ENCODE measurements at places on chromosomes 13 and 19.

DNA sequence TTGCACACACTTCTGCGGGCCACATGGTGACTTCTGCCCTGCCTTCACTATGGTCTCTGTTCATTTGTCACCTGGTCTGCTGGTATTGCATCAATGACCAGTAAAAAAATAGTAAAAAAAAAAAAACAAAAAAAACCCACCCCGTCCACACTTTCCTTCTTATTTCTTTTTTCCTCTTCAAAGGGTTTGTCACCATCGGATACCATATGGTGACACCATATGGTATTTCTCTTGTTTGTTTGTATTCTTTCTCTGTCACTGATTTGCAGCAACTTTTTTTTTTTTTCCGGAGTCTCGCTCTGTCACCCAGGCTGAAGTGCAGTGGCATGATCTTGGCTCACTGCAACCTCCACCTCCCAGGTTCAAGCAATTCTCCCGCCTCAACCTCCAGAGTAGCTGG lies 26.2 kb upstream of the OR7C2 start:
- DNase-seq, result no peak

GRCh38 chr19:16377521-16377920 lies 52.9 kb downstream of the KLF2 start:
- DNase-seq, result no peak

DNA sequence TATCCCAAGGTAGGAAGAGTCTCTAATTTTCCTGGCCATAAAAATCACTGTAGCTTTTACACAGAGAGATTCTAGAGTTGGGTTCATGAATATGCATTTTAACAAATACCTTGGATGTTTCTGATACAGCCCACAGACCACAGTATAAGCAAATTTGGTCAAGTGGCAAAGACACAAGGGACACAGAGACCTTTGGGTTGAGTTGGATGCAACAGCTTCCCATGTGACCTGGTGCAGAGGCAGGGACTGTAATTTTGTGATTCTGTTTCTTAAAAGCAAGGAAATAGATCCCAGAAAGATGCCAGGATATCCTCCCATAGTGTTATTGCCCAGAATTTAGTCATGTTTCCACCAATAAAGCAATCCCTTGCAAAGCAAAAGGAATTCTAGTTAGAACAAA lies 27.0 kb downstream of the FPR3 start:
- DNase-seq, result no peak

DNA sequence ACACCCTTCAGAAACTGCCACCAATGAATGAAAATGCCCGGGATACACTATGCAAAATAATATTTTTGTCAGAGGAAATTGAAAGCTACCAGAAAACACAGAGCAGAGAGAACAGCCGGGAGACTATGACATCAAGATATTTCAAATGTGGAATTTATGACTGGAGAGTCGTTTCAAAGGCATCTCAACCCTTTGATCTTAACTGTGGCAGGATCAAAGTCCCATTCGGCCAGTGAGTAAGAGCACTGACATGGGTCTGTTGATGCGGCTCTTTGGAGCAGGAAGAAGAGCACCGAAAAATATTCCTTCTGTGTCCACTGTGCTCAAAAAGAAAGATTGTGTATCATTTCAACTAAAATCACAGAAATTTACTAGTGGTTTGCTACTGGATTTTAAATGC lies 201.9 kb downstream of the RFC3 start:
- DNase-seq, result no peak

- DNase-seq, result no peak
Measured at GRCh38 chr13:114102131-114102520, 30.3 kb downstream of the RASA3 start.

- DNase-seq, result no peak
Measured at GRCh38 chr13:39363382-39363772, 239.6 kb downstream of the LHFPL6 start.

GRCh38 chr13:36129539-36129938 lies 1.6 kb downstream of the DCLK1 start:
- no peak for DNase-seq

GRCh38 chr19:18972851-18973250 lies 31.8 kb upstream of the HOMER3 start:
- DNase-seq, result no peak

- DNase-seq, result no peak
Measured at GRCh38 chr13:32941368-32941767, 74.9 kb upstream of the KL start.

- DNase-seq, result no peak
Measured at GRCh38 chr19:31344403-31344802, 4.8 kb downstream of the TSHZ3 start.

GRCh38 chr19:54660964-54661363 lies 1.8 kb upstream of the LILRB4 start:
- no peak for DNase-seq

- DNase-seq, result peak; percentile 8
Measured at GRCh38 chr13:45511310-45512097, 46.8 kb downstream of the COG3 start.

DNA sequence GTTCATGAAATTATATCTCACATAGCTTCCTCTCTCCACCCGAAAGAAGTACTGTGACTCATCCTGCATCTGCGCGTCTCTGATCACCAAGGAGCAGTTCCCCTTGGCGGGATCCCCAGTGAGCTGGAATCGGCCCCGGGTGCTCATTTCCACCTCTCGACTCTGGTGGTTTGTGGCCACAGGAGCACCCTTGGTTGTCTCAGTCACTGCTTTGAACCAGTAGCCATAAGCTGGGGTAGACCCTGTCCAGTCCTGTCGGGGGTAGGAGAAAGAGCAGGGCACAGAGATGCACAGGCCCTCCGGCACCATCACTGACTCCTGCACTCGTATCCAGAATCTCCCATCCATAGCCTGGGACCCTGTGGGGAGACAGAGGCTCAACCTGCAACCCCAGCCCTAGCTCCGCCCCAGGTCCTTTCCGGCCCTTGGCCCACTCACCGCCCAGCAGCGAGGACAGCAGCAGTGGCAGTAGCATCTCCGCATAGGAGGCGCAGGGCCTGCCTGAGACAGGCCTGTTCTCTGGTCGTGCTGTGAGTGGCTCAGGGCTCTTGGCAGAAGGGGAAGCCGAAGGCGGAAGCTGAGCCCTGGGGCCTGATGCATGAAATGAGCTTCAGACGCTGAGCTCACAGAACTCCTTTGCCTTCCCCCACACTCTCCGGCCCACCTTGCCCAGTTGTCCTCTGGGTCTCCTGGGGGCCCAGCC lies at the start of gene SIGLEC10:
Gene SIGLEC10 (minus strand): TSS at position 536 of the 703 bp plus-strand sequence. CDS start 61 bp downstream, at position 475.
- DNase-seq, result no peak

DNA sequence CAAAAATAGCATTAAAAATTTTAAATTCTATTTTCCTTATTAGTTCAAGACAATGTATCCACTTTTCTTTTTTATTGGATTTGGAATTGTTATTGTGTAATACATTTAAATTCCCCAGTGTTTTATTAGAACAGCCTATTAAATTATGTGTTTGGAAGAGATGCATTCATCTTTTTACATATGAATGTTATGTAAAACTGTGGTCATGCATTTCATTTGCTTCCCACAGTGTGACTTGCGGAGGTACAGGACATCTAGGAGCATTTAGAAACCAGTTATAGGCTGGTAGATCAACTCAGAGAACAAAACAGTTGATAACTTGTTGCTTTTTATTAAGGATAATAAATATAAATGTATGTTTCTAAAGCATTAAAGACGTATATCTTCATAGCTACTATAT lies 335.5 kb upstream of the TMTC4 start:
- no peak for DNase-seq

- no peak for DNase-seq
Measured at GRCh38 chr13:22162889-22163288, 492.0 kb downstream of the FGF9 start.

- no peak for DNase-seq
Measured at GRCh38 chr13:113428871-113429607, 24.2 kb downstream of the ADPRHL1 start.

GRCh38 chr19:58385891-58386575 lies 1.0 kb upstream of the RPS5 start:
- DNase-seq, result no peak

DNA sequence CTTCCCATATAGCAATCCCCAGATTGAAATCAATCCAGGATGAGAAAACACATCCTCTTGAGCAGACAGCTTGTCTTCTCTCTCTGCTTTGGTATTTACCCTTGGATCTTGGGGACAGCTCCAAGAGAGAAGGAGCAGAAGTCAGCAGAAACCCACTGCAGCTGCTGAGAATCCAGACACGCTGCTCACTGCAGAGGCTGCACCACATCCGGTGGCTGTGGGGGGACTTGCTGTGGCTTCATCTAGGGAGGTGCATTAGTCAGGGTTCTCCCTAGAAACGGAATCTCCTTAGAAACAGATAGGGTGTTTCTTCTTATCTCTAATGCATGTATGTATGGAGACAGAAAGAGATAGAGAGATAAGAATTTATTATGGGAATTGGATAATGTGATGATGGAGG lies 2.7 kb downstream of the CYP4F12 start:
- DNase-seq, result no peak

DNA sequence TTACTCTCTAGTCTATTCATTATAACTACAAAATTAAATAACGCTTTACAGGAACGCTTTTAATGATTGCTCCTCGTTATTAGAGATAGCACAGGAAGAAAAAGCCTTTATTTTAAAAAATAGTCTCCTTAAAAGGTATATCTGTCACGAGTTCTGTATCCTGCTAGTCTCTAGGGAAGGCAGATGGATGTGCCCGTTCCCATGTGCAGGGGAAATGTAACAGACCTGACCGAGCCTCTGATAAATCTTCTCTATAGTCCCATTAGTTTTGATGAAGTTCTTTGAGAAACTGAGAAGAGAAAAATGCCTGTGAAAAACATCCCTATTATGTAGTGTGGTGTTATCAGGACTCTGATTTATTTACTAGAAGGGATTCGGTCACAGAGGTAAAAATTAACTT lies 226.4 kb downstream of the PCDH9 start:
- no peak for DNase-seq

- no peak for DNase-seq
Measured at GRCh38 chr13:24982333-24982999, 113.5 kb upstream of the PABPC3 start.

DNA sequence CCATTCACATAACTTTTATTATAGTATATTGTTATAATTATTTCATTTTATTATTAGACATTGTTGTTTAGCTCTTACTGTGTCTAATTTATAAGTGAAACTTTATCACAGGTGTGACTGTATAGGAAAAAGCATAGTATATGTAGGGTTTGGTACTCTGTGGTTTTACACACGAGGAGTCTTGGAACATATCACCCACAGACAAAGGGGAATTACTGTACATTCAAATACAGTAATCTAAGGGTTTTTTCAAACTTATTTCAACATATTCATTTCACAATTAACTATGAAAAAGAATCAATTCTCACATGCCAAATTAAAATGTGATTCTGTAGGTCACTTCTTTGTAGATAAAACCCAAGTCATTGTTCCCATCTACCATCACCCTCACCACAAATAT lies 46.0 kb downstream of the RBM26 start:
- no peak for DNase-seq

- DNase-seq, result peak; percentile 80
Measured at GRCh38 chr13:45119991-45120864, at the start of gene GTF2F2. Gene GTF2F2 (plus strand): TSS chr13:45120510. CDS start chr13:45120656, 146 bp downstream.

GRCh38 chr13:44068169-44068568 lies 188.5 kb downstream of the LACC1 start:
- DNase-seq, result no peak

- no peak for DNase-seq
Measured at GRCh38 chr13:77386880-77387606, 60.1 kb upstream of the MYCBP2 start.

DNA sequence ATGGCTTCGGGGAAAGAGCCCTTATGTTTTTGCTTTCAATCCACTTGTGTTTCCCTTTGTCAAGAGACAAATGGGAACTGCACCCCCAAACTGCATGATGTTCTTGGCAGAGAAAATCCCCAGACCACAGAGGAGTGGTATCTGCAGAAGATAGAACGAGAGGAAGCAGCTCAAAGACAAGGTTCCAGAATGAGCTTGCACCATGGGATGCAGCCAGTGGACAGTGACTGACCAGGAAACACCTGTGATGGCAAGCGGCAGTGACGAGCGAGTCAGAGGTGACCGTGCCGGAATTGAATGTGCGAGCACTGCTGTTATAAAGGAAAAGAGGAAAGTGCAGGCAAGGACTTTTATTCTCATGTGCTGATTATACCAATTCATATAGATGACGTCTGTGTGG lies 46.3 kb downstream of the IRS2 start:
- no peak for DNase-seq

GRCh38 chr19:49432141-49433073 lies 7.2 kb downstream of the GFY start:
- no peak for DNase-seq

DNA sequence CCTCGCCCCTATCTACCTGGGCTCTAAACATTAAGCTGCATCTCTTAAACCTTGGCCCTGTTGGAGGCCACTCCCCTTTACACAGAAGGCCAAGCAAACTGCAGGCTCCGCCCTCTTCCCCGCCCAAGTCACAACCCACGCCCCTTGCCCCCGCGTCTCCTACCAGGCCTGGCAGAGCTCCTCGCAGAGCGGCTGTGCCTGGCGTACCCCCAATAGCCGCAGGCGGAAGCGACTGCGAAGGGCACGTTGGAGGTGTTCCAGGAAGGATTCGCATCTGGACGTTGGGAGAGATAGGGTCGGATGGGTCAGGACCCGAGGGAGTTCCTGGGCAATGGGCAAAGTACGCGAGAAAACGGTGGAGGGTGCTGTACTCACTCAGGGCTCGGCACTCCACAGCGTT lies 5.9 kb downstream of the RTBDN start:
- DNase-seq, result no peak

DNA sequence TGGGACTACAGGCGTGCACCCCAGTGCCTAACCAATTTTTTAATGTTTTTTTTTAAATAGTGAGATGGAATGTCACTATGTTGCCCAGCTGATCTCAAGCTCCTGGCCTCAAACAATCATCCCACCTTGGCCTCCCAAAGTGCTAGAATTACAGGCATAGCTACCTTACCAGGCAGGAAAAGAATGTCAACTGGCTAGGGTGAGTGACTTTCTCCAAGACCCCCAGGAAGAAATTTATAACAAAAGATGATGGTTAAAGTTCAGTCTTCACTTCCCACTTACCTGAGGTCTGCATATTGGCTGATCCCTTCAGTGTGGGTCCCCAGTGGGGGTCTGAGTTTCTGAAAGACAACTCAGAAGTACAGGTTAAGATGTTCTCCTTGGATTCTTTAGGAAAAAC lies 893.0 kb downstream of the UQCRFS1 start:
- no peak for DNase-seq

DNA sequence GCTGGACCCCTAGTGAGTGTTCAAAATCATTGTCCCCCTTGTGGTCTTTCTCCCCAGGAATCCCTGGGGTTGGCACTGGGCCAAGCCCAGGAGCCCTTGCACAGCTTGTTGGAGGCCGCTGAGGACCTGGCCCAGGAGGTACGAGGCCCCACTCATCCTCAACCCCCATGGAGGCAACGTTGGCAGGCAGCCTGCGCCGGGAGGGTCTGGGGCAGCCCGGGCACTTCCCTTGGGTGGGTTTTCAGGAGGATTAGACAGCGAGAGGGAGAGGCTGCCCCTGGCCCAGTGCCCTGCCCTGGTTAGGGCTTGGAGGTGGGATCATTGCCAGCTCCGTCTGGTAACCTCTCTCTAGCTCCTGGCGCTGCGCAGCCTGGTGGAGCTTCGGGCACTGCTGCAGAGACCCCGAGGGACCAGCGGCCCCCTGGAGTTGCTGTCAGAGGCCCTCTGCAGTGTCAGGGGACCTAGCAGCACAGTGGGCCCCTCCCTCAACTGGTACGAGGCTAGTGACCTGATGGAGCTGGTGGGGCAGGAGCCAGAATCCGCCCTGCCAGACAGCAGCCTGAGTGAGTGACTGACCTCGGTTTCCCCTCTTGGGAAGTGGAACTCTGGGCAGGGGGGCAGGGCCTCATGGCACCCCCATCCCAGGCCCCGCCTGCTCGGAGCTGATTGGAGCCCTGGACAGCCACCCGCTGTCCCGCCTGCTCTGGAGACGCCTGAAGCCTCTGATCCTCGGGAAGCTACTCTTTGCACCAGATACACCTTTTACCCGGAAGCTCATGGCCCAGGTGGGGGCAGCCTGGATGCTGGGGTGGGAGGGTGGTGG lies 3.0 kb downstream of the ABCA7 start:
- DNase-seq, result no peak
